CD8-positive, alpha-beta T cell (primary cell): ENCODE measurements at places on chromosomes 1 and 21.

DNA sequence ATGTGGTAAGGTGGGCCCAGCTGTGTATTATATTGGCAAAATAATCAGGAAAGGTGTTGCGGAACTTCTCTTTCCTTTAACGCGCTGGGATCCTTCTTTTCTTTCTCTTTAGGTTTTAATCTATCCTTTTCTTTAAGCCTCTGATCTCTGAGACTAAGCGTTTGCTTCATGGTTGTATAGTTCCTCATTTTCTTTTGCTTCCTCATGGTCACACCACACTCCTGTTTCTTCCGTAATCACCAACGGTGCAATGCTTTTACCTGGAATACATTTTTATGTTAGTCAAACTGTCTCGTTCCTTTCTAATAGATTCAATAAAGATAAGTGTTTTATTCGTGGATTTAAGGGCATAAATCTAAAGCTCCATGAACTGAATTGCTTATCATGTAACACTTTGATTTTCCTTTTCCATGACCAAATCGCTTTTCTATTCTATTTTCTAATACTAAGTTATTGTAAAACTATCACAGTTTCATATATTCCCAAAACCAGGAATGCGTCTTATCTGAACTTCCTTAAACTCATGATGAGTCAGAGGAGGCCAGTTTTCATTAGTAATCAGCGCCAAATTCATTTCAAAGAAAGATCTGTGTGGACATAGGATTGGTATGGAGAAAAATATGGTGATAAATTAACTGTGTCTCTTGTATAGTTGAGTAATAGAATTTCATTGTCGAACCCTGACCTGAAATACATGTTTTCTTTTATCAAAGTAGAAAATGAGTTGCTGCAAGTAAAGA, 12.2 kb downstream of the SDCCAG8 start:
- DNase-seq: no peak

DNA sequence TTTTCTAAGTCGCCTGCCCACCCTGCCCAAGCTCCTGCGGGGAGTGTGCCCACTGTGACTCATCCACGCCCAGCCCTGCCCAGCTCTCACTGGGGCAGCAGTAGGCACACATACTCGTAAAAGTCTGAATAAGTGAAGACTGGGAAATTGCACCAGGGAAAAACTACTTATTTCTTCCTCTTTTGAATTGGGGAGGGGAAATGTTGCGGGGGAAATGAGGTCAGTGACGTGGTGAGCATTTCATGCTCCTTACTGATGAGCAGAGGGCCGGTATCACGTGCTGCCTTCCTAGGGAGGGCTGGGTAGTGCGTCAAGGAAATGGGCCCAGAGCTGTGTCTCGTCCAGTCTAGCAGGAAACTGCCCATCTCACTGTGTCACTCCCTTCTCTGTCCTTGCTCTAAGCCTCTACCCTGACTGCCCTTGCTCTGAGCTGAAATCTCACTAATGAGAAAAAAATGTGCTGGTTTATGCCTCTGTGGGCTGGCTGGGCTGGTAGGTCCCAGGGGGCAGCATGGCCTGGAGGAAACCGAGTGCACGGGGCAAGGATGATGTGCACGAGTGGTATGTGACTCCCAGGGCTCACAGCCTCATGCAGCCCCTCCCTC, 13.5 kb upstream of the TNFRSF1B start:
- DNase-seq: peak; percentile 47

DNA sequence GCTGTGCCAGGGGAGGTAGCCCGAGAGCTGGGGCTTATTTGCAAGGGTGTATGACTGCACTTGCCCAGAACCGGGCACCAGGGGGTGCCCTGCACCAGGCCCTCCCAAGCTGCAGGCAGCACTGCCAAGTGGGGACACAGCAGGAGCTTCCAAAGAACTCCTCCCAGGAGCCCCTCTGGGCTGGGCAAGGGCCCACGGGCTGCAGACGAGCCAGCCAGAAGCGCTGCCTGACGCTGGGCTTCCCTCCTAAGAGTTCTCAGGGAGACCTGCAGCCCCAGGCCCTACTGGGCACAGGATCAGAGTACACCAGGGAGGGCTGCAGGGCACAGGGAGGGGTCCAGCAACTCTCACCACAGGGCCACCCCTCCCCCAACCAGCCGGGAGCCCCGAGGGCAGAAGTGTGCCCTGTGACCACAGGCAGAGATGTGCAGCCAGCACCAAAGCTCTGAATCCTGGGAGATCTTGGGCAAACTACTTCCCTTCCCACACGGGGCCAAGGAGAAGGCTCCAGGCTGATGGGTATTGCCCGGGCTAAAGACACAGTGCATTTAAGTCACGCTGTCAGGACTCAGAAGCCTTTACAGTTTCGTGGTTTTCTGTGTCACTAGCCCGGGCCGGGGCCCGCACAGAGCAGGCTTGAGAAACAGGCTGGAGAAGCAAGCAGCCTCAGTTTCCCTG, 63.4 kb downstream of the KCNAB2 start:
- peak; percentile 24 for DNase-seq

GRCh38 chr1:174448974-174449373, 1.2 kb downstream of the GPR52 start:
- DNase-seq: no peak

GRCh38 chr1:22283596-22283995, 140.7 kb upstream of the WNT4 start:
- DNase-seq: no peak
